Stimulated activated CD8-positive, alpha-beta memory T cell treated with anti-CD3 and anti-CD28 coated beads, Interleukin-7, amount 100 ng/mL, for 4 hours (primary cell): ENCODE measurements at places on chromosomes 7 and 10.

GRCh38 chr7:101586906-101587677 is 42.0 kb downstream of the MYL10 start:
- DNase-seq: no peak

GRCh38 chr7:136617176-136617575 is 251.3 kb upstream of the CHRM2 start:
- no peak for DNase-seq

- DNase-seq: no peak
These were observed 105.0 kb downstream of the EPC1 start for GRCh38 chr10:32241946-32242345.

GRCh38 chr10:36496758-36497157 is 628.6 kb upstream of the ANKRD30A start:
- no peak for DNase-seq

DNA sequence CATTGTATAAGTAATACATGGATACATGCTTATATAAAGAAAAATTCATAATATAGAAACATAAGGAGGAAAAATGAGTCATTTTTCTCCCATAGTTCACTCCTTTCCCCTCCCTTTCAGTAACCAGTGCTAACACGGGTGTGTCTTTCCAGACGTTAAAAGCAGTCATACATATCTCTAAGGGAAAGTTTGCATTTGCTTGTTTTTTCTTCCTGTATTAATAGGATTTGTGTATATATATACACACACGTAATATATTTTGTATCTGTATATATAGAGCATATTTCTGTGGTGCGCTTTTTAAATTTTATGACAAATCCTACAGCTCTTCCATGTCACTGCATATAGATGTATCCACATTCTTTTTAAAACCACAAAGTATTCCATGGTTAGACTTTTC is 78.8 kb downstream of the RALA start:
- no peak for DNase-seq

DNA sequence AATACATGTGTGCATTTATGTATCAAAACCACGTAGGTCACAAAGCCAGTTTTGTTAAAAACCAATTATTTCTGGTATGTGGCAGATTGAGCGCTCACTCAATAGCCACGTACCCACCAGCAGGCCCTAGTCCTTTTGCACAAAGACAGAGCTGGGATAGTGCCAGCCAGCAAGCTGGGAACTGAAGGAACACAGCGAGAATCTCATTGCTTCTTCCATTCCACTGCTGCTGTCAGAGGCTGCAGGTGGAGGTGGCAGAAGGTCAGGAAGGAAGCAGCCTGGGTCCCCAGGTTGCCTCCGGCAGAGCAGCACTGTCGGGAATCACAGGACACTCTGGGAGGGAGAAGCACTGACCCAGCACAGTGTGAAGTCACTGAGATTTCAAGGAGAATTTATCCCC is 385.5 kb upstream of the PFKP start:
- DNase-seq: no peak

- no peak for DNase-seq
These were observed 247.1 kb upstream of the SHH start for GRCh38 chr7:156059369-156059768.

DNA sequence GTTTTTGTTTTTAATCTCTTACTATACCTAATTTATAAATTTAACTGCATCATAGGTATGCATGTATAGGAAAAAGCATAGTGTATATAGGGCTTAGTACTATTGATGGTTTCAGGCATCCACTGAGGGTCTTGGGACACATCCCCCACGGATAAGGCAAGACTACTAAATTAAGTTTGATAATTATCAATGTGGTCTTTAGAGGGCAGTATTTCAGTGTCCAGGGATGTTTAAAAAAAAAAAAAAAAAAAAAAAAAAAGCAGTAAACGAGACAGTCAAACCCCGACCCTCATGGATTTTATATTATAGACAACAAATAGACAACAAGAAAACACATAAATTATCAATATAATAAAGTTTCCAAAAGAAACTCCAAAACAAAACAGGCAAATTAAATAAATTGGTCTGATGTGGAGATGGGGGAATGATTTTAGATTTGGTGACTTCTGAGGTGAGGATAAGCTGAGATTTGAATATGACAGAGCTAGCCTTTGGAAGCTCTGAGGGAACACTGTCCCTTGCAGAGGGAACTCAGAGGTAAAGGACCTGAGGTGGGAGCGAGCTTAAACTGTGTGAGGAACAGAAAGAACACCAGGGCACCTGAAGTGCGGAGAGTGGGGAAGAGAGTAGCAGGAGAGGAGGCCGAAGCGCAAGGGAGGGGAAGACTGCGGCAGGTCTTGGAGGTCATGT is 14.8 kb downstream of the ACSM6 start:
- no peak for DNase-seq

DNA sequence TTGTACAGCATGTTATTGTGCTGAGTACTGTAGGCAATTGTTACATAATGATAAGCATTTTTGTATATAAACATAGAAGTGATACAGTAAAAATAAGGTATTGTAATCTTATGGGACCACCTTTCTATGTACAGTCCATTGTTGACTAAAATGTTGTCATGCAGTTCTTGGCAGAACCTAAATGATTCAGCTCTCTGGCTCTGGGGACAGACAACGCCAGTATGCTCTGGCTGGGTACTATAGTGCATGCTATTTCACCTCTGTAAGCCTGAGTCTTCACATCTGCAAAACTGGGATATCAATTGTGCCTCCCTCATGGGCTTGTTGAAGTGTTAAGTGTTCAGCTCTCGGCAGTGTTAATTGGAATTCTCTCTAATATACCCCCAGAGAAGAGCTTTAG is 674.3 kb downstream of the INHBA start:
- no peak for DNase-seq

DNA sequence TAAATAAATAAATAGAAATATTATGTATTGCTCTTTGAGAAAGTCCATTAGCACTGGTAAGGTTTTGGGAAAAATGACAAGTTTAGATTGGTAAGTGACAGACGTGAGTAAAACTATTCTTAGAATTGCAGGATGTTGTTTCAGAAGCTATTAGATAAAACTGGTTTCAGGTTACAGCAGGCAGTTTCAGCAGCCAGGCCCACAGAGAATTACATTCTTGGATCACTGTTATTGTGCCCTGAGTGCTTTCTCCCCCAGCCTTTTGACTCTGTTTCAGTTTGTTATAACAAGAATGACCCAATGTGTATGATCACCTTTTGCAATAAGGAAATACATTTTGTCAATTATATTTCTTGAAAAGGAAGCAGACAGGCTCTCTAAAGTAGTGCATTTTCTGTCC is 86.5 kb downstream of the DKK1 start:
- no peak for DNase-seq

- no peak for DNase-seq
These were observed 120.0 kb downstream of the CAMK1D start for GRCh38 chr10:12469345-12469744.

GRCh38 chr7:5532536-5533335 is 109.1 kb upstream of the TNRC18 start:
- DNase-seq: peak; percentile 39

- no peak for DNase-seq
These were observed 202.1 kb downstream of the USP6NL start for GRCh38 chr10:11409357-11409756.

- no peak for DNase-seq
These were observed 40.2 kb downstream of the PDSS1 start for GRCh38 chr10:26737730-26738129.

- no peak for DNase-seq
These were observed 75.1 kb downstream of the HERPUD2 start for GRCh38 chr7:35619863-35620262.

GRCh38 chr7:70188901-70189650 is 590.8 kb downstream of the AUTS2 start:
- no peak for DNase-seq

- DNase-seq: no peak
These were observed 258.1 kb upstream of the GRB10 start for GRCh38 chr7:51040787-51041186.

DNA sequence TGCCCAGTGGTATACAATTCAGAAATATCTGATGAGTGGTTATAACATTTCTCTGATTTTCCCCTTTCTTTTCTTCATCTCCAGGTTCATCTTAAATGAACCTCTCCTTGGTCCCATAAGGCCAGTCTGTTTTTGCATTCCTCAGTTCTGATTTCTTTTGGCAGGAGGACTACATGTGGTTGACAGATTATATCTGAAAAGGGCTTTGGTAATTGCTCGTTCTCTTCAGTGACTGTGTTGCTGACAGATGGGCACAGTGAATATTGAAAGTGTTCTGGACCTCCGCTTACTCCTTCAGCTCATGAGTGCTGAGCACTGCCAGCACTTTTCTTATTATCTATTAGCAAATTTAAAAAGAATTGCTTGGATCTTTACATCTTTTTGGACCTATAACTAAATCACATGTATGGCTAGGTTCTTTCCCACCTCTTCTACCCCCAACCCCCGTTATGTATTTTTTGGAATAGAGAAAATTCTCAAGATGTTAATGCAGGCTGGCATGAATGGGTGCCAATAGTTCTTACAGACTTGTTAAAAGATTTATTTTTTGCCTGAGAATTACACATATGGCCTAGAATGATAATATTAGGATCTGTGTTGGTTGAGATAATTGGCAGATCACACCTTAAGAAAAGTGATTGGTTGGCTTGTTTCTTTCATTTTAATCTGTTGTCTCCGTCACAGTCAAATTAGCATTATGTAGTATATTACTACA is 323.0 kb downstream of the EXOC4 start:
- DNase-seq: no peak

DNA sequence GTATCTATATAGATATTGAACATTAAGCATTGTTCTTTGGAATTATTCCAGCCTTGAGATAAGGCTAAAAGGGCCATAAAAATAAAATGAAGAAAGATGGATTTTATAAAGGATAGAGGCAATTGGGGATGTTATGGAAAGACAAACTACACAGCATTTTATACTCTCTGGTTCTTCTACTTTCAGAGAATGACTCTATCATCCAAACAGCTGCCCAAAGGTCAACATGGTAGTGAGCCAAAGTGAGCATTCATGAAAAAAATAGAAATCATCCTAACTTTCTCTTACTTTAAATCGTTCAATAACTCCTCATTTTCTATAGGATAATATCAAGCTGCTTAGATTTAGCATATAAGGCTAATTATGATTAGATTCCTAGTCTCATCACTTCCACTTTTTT is 25.2 kb downstream of the IMMP2L start:
- no peak for DNase-seq

DNA sequence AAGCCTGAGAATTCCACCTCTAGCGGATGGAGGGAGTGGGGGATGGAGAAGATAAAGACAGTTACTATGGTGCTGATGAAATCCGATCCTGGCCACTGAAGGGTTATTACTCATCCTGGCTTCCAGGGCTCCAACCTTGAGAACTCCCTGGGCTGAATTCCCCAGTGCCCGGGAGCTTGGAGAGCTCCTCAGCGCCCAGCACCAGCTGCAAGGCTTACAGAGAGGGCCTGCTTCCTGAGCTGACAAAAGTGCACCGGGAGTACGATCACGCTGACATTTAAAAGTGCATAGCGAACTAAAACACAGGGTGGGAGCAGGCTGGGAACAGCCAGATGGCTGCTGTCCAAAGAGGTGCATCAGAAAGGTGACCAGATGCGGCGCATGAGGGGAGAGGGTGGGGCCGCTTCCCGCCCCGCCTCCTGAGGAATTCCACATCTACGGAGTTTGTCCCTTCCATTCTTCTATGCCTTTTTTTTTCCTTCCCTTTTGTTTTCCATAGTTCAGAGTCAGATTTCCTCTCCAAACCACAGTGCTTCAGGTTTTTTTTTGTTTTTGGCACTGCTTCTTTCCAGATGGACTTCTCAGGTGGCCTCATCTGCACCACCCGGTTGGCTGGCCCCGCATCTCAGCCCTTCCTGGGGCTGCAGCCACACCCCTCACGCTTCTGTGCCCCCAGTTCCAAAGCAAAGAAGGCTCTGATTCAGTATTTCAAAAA is 62.4 kb upstream of the MKRN1 start:
- no peak for DNase-seq

GRCh38 chr10:34045571-34046190 is 711.2 kb upstream of the NRP1 start:
- DNase-seq: no peak

DNA sequence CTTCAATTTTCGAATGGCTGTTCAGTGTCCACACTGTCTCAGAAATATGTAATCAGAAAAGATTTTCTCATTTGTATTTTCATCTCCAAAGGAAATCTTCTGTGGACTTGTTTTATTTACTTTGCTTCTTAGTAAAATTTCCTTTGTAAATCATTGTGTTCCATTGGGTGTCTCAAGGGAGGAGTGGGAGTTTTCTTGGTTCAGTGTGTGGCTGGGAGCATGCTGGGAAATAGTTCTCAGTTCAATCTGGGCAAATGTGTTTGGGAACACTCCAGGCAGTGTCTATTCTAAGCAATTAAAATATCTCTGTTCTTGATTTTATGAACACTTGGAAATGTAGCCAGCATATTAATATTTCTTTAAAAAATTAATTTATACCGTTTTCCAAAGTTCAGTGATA is 1019.8 kb downstream of the CNTNAP2 start:
- no peak for DNase-seq

DNA sequence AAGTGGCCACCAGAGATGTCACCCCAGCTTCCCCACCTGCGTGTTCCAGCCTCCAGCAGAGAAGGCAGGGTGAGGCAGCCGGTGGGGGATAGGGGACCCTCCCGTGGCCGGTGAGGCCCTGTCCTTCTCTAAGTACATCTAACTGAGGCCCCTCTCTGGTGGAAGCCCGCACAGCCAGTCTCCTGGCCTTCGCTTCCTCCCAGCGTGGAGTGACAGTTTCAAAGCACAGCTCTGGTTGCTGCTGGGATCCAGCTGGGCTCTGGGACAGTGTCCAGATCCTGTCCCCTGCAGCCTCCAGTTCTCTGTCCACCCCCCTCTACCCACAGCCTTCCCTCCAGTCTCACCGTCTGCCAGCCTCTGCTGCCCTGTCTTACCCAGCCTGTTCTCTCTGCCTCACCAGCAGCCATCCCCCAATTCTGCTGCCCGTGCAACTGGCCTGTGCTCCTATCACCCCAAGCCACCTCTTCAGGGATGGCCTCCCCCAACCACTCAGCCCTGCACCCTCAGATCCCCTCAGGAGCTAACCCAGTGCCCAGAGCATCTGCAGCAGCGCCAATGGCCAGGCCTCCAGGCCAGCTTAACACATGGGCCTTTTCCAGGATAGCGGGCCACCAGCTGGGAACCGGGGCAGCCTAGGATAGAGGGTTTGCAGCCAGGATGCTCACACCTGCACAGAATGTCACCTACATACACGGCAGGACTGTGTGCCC is 16.3 kb upstream of the SH2B2 start:
- no peak for DNase-seq

GRCh38 chr10:11263767-11264166 is 246.1 kb downstream of the CELF2 start:
- DNase-seq: no peak

GRCh38 chr7:94295850-94296249 is 98.8 kb upstream of the COL1A2 start:
- no peak for DNase-seq

GRCh38 chr10:30476511-30477155 is 42.6 kb downstream of the MAP3K8 start:
- DNase-seq: no peak

- DNase-seq: no peak
These were observed 228.7 kb downstream of the HECW1 start for GRCh38 chr7:43341132-43341531.

- DNase-seq: no peak
These were observed 198.8 kb downstream of the TCERG1L start for GRCh38 chr10:131112691-131113090.
